GM12865 (cell line): ENCODE measurements at places on chromosomes 6 and 20.

GRCh38 chr20:2742934-2743559, 50.5 kb downstream of the EBF4 start:
- peak; percentile 65 for DNase-seq

DNA sequence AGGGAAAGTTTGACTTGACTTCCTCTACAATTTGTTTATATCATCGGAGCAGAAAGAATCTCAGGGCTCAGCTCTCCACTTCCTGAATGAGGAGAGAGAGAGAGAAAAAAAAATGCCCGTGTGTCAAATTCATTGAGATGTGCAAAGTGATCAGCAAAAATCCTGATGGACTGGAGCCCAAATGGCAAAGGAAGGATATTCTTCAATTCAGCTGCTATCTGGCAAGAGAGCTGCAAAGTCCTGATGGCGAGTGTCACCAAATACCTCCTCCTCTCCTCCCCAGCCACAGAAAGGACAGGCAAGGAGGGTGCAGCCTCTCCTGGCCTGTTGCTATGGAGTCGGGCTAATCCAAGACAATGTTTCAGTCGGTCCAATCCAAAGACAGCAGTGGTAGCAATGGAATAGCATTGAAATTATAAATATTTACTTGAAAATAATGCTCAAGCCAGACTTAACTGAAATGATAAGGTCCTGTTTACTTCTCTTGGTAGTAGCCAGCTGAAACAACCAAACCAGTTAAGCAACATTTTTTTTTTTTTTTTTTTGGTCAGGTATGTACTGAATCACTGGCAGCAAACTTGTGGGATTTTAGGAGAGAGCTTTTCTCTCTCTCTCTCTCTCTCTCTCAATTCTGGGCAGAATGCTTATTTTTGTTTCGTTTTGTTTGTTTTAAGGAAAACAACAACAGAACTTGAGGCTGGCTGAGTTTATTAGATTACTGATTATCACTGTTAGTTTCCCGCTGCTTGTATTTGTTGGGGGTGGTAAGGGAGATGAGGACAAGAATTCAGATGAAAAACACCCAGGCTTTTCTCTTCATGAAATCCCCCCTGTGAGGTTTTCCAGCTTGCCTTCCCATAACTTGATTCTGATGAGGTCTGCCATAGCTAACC, 204.2 kb downstream of the BCAS1 start:
- peak; percentile 51 for DNase-seq

- no peak for DNase-seq
Measured at GRCh38 chr20:62891111-62891510, 29.5 kb upstream of the TCFL5 start.

GRCh38 chr6:107657755-107658461, 166.2 kb downstream of the SCML4 start:
- peak; percentile 97 for DNase-seq

GRCh38 chr20:24838546-24839535, 110.2 kb upstream of the CST7 start:
- DNase-seq = peak; percentile 65

- DNase-seq = no peak
Measured at GRCh38 chr20:44897133-44897532, 11.6 kb downstream of the YWHAB start.

DNA sequence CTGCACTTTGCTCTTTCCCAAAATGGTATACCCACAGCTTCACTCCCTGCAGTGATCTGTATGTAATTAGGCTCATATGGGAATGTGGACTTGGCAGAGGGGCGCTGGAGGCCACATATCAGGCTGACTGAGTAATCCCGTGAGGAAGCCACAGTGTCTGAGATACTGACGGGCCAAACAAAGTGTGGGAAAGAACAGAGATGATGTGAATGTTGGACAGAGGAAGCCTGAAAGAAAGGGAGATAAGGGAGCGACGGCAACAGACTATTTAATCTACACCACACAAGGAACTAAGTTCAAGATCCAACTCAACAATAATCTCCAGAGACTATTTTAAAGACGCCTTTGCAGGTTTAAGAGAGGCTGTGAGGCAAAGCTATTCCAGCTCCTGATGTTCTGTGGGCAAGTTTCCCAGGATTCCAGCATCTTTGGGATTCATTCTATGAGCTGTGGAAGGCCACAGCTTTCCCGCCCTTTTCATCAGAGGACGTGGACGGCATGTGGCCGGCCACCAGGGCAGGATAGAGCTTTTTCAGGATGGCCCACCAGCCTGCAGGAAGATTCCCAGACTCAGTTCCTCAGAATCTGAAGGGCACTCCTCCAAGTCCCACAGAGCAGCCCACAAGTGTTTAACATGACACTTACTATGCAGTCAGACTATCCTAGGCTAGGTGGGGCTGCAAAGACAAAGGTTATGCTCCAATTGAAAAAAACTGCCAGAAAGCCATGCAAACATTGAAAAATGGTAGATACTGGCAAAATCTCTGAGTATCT, 237.5 kb downstream of the ATXN1 start:
- DNase-seq = no peak

GRCh38 chr6:145904868-145905267, 59.3 kb downstream of the SHPRH start:
- DNase-seq = peak; percentile 10
